ENCODE measurements at places on chromosomes 12 and 14. TPM values are rescaled to one million over a fixed set of nuclear protein-coding genes. Genes with fewer than 3 reads are reported as not detected.
A peak's percentile ranks its signal among the peaks of the same experiment; 100 is the strongest.

Gene DACT1
- 25.0 TPM for total RNA-seq

Gene B4GALNT1
- total RNA-seq = 3.2 TPM

Gene RABGGTA
- total RNA-seq = 90.2 TPM

Gene GZMH
- 1.3 TPM for total RNA-seq

Gene ZNF384
- 85.1 TPM for total RNA-seq

Gene LRCOL1
- total RNA-seq = not detected

Gene NGB
- total RNA-seq = 1.3 TPM

GRCh38 chr12:4829161-4829792 lies 80.4 kb upstream of the KCNA1 start:
- DNase-seq = no peak

DNA sequence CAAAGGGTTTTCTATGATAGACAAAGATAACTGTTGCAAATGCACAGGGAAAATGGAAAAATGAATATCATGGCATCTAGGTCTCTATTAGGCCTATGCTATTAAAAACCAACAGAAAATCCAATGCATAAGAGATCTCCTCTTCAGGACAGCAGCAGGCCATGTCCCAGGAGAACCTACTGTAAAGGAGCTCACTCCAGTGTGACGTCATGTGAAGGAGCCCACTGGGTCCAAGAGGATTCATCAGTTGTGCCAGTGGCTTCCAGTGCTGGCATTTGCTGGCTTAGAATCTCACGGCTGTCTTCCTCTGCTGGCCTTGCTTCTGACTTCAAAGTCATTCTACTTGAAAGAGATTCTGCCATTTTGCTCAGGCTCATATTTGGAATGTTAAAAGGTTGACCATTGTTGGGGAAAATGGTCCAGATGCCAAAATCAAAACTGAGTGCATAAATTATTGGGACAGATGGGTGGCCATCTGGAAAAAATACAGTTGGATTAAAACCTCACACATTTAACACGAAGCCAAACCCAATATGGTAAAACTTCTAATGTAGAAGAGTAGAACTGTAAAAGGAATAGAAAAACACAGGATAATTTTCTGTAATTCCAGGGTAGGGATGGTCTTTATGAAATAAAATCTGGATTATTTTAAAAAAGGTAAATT lies 75.4 kb upstream of the ARID2 start:
- DNase-seq = no peak

- DNase-seq = no peak
Observed at GRCh38 chr12:104420868-104421267, 35.9 kb upstream of the CHST11 start.

DNA sequence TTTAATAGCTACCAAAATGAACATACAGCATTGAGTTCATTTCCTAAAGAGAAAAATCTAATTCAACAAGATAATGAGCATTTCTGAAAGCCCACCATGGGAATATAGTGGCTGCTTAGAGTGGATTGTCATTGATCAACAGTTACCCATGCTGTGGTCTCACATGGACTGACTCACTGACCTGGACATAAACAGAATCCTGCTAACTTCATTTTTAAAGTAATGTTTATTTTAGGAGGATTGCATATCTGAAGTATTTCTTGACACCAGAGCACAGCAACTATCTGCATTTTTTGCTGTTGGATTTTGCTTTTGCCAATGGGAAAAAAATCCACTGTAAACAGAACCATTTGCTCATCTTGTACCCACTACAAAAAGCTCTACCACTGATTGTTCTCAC lies 71.7 kb downstream of the KCNC2 start:
- DNase-seq = no peak

- no peak for DNase-seq
Observed at GRCh38 chr14:91349481-91350074, 68.0 kb downstream of the CCDC88C start.

- no peak for DNase-seq
Observed at GRCh38 chr12:10171973-10172728, at the start of gene OLR1. Gene OLR1, minus strand, starts transcription at chr12:10172132. Its CDS starts 55 bp downstream, at chr12:10172077.

DNA sequence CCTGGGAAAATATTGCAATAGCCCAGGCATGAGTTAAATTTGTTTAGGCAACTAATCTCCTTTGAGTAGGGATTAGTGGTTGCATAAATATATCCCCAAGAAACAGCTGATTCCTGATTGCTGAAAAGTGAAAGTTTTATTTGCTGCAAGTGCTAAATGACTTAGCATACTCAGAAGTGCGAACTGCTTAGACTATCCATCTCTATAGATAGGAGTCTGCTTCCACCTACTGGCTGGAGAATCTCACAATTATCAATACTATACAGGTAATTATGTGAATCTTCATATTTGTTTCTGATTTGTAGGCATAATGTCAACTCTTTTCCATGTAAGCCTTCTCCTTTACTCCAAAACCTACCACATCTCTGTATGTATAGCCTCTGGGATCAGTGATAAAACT lies 12.0 kb upstream of the SLCO1B3 start:
- DNase-seq = no peak

GRCh38 chr14:29749327-29749726 lies 178.3 kb downstream of the PRKD1 start:
- DNase-seq = no peak

DNA sequence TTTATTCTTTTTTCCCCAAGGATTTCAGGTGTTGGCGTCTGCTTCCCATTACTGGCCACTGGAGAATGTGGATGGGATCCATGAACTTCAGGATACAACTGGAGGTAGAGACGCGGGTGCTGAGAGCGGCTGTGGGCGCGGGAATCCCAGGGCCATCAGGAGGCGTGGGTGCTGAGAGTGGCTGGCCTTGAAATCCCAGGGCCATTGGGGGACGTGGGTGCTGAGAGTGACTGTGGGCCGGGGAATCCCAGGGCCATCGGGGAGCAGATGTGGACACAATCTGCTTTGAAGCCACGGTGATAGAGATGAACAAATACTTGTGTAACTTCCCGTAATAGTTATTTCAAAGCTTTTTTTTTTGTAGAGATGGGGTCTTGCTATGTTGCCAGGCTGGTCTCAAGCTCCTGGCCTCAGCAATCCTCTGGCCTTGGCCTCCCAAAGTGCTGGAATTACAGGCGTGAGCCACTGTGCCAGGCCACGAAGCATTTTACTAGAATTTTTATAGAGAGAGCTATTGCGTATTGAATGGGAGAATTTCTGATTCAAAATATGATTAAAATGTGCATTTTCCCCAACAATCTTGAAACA lies 12.8 kb downstream of the ADGRD1 start:
- no peak for DNase-seq

- no peak for DNase-seq
Observed at GRCh38 chr12:82414044-82414443, 55.7 kb downstream of the METTL25 start.

DNA sequence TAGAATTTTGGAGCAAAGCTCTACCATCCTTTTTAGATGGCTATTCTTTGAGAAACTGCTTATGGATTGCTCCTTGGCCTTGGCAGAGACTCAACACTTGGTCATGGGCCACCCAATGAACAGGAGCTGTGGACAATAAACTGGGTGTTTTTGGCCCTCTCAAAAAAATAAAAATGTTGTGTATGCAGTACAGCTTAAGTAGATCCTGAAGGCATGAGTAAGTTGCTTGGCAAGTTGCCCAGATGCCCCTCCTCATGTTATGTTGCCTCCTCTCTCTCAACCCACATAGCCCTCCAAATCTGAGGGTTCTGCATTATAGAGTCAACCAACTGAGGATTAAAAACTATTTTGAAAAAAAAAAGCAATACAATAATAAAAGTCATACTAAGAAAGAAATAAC lies 124.9 kb downstream of the ATP23 start:
- DNase-seq = no peak

DNA sequence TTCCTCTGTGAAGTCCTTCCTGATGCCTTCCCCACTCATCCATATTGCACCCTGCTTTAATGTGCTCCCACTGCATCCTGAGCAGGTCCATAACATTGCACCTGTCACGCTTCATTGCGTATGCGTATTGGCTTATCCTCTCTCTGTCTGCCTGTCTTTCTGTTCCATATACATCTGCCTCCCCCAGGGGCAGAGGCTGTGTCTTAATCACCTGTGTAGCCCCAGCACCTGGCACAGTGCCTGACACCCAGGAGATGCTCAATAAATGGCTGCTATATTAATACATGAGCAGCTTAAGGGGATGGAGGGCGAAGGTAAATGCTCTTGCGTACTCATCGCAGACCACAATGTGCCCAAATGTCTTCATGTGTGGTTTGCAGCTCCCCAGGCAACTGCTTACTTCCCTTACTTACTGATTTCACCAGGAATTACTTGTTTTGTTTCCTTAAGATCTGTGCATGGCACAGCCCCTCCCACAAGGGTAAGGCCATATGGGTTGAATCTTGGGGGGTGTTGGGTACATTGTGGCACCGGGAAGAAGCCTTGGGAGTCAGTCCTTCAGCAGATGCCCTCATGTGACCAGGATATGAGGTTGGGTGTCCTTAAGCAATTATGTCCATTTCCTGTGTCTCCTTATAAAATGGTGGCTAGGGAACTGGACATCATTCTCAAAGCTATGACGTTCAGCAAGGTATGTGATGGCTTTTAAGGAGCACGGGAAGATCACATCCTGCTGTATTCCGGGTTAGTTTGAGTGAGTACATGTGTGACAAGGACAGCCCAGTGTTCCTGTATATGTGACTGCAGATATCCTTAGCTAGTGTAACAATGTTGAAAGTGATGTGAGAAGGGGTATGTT lies 848 bp upstream of the CPNE6 start:
- no peak for DNase-seq

DNA sequence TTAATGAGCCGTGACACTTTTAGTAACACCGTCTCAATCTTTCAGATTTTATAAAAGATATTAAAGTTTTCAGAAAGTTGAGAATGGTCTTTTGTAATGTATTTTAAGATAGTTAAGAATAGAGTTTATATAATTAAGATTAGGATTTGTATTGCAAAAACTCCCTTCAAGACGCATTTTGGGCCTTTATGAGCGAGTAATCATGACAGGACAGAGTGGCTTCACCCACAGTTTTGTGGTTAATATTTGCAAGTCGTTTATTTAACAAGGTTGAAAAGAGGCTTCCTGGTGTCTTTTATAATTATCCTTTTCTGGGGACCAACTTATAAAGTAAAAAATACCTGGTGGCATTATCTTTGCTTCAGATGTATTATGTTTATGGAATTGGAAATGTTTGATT lies 44.0 kb downstream of the TRAF3 start:
- DNase-seq = no peak

DNA sequence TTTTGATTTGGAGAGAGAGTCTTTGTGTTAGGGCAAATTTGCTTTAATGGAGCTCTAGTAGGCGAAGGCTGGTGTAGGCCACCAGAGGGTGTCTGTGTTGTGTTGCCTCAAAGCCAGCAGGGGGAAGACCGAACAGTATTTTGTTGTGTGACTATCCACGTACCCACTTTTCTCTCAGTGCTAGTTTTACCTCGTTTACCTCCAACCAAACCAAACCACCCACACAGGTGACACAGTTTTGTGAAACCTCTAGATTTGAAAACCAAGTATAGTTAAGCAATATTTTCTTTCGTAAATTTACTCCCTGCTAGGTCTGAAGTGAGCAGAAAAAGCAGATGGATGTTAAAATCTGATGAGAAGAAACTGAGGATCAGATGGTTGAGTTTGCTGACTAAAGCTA lies 36.3 kb upstream of the NPFF start:
- peak; percentile 80 for DNase-seq

- DNase-seq = no peak
Observed at GRCh38 chr14:38127784-38128183, 79.9 kb upstream of the SSTR1 start.
